Stimulated activated CD4-positive, alpha-beta T cell treated with anti-CD3 and anti-CD28 coated beads, Interleukin-4, amount 100 ng/mL, for 4 hours (primary cell): ENCODE measurements at places on chromosomes 2 and 18.

- no peak for DNase-seq
Measured at GRCh38 chr2:135164431-135164830, 112.3 kb downstream of the RAB3GAP1 start.

DNA sequence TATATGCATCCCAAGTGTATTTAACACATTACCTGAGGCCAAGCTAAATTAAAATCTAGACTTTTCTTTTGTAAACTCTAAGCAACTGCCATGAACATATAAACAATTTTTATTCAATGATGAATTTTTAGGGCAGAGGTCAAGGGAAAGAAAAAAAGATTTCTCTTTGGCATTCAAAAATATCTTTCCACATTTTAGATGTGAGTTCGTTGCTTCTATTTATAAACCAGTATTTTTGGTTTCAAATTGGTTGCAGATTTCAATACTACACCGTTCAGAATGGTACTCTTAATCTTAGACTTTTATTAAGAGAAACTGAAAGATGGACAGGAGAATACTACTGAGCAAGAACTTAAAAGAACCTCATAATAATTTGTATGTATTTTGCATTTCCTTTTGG, 293.6 kb upstream of the CCDC68 start:
- DNase-seq, result no peak

DNA sequence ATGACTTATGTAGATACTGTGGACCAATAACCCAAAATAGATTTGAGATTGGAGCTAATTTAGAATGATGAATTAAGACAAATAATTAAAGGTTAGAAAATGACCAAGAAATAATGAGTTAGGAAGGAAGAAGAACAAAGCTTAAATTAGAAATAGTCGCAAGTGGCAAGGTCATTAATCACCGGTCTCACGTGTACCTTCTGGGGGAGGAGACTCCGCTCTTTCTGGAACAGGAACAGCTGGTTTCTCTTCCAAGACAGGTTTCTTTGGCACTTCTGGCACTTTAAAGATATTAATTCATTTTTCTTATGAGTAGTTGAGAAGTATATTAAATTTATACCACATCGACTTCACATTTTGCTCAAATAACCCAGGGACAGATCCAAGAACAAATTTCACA, 156.7 kb downstream of the TTN start:
- DNase-seq, result no peak

DNA sequence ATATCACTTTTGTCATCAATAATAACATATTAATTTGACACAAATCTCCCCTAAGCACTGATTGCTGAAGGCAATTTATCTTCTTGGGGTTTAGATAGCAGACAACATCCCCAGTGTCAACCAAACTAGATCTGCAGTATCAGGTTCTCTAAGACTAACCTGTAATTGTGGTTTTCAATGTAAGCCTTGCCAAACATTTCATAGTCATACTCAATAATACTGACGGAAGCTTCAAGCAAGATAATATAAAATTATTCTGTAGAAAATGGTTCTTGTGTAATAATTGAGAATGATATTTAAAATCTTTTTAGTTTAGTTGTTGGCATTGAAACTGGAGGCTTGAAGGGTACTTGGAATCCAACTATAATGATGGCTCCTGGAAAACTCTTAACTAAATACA, 186.3 kb downstream of the RIT2 start:
- no peak for DNase-seq

DNA sequence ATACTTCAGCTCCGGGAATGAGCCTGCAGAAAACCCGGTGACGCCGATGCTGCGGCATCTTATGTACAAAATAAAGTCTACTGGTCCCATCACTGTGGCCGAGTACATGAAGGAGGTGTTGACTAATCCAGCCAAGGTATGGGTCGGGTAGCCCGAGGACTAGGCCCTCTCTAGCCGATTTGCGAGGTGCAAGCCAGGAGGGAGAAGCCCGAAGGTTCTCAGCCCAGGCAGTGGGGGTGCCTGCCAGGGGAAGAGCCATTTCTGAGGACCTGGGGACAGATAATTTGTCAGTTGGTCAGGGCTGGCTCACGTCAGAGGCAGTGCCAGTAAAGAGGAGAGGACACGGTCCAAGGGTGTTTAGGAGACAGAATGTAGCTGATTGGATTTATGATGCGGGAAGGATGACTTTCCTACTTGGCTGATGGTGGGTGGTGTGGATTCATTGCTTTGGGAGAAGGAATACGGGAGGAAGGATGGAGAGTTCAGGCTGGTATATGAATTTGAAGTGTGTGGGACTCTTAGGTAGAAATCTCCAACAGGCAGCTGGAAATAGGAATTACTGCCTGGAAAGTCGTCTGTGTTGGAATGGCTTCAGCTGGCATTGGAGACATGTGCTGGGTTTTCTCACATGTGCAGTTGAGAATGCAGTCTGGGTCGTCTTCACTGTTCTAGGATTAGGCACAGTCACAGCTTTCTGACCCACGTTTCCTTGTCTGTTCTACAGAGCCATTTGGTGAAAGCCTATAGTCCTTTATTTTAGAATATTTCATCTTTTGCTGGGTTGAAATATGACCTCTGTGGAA, 874 bp downstream of the NDUFAF7 start:
- no peak for DNase-seq

GRCh38 chr2:194725169-194725568, 931.9 kb upstream of the SLC39A10 start:
- DNase-seq, result no peak

DNA sequence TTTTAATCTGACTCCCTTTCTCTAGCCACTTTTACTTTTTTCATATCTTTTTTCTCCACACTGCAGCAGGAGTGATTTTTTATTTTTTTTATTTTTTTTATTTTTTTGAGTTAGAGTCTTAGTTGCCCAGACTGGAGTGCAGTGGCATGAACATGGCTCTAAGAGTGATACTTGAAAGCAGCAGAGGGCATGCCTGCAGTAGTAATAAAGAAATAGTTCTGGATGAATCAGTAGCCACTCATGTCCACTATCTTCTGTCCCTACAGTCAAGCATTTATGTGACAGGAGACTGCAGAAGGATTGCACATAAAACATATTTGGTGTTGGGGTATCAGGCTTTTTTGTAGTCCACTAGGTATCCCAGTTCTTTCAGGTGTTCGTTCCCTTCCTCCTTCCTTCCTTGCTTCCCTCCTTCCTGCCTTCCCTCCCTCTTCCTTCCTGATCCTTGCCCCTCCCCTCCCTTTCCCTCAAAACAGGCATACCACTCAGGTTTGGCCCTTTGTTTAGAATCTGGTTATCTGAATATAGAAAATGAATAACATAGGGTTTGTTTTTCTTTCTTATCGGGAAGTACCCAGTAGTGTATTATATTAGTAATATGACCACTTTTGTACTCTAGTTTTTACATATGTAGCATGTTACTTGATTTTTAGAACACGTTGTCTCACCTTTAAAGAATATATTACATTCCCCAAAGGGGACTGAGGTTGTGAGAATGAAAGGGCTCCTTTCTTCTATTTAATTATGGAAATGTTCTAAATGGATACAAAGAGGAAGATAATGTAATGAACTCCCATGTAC, 23.5 kb downstream of the MIB1 start:
- no peak for DNase-seq

- DNase-seq, result no peak
Measured at GRCh38 chr2:183000846-183001245, 37.4 kb downstream of the NCKAP1 start.

- DNase-seq, result no peak
Measured at GRCh38 chr2:223090540-223091235, 38.7 kb downstream of the KCNE4 start.
